Neuronal stem cell (in vitro differentiated cells): ENCODE measurements at places on chromosomes 12 and 14.

DNA sequence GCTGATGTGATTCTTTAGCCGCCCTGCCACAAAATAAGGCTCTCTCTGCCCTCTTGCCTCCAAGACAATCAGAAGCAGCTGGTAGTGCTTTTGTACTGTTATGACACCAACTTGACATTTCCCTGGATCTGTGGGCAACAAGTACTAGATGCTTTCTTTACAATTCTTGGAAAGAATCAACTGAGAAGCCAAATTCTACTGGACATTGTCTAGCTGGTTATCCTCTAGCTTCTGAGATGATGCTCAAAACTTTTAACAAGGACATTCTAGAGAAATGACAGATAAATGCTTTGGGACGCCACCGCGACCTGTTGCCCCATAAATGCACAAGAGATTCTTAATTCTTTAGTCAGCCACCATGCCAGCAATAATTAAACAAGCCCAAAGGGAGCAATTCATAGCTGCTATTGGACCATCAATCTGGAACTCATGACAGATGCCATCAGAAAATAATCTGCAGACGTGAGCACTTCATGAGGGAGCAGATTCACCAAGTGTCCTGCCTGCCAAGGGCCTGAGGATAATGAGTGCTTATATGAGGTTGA, 22.8 kb downstream of the FMNL3 start:
- DNase-seq, result no peak

GRCh38 chr12:53048780-53049401, 974 bp upstream of the TNS2 start:
- no peak for DNase-seq

DNA sequence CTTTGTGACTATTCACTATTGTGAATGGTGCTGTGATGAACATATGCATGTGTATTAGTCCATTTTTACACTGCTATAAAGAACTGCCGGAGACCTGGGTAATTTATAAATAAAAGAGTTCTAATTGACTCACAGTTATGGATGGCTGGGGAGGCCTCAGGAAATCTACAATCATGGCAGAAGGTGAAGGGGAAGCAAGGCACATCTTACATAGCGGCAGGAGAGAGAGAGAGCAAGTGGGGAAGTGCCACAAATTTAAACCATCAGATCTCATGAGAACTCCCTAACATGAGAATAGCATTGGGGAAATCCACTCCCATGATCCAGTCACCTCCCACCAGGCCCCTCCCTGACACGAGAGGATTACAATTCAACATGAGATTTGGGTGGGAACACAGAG, 90.8 kb downstream of the ATP23 start:
- DNase-seq, result no peak

DNA sequence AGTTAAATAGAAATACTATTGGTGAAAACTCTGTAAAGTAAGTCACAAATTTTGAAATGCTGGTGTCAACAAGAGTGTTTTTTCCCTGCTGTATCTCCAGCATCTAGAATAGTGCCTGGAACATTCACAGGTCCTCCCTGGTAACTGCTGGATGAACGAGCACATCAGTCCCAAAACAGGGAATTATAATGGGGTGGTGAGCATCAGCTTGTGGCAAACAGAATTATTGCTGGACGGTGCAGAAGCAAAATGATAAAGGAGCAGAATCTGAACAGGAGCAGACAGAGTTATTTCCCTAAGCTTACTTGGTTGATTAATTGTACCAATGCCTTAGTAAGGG, 129.9 kb downstream of the GRIP1 start:
- no peak for DNase-seq

DNA sequence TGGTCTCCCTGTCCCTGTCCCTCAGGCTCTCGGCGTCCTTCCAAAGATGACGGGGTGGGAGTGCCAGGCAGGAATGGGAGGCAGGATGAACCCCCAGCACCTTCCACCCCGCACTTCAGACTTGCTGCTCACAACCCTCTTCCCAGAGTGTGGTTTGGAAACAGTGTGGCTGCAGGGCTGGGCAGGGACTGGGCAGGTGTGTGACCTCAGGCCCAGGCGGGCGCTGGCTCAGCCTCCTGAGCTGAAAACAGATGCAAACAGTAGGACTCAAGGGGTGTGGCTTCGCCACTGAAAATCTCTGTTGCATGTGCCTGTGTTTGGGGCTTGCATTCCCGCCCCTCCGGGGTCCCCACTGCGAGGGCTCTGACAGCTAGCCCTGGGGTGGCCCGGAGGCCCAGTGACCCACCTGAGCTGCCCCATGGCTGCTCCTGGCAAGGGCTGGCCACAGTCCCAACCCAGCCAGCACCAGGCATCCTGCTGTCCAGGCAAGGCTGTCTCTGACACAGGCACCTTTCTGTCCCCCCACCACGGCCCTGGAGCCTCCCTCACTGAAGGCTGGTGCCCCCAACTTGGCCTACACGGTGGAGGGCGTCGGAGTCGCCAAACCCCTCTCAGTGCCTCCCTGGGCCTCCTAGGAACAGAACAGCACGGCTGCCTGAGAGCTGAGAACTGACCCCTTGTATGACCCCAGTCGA, 46.1 kb downstream of the BEGAIN start:
- DNase-seq, result no peak
